Amniotic epithelial cell (primary cell): ENCODE measurements at places on chromosomes 12 and 14.

DNA sequence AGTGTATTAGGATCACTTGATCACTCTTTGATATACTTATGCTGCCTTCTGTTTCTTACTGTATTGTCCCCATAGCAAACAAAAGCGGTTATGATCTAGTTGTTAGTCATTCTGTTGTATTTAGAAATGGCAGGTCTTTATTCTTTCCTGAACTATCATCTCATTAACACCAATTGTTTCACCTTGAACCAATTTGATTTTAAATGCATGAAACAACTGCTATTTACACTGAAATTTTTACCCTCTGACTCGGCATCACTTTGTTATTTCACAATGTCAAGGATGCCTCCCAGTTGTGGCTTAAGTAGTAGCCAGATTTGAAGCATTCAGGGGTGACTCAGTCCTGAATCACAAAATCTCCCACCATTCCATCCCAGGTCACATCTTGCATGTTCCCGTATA, 303.5 kb downstream of the EGLN3 start:
- DNase-seq = peak; percentile 98

- no peak for DNase-seq
Observed at GRCh38 chr14:84125676-84126075, 1404.3 kb upstream of the FLRT2 start.

DNA sequence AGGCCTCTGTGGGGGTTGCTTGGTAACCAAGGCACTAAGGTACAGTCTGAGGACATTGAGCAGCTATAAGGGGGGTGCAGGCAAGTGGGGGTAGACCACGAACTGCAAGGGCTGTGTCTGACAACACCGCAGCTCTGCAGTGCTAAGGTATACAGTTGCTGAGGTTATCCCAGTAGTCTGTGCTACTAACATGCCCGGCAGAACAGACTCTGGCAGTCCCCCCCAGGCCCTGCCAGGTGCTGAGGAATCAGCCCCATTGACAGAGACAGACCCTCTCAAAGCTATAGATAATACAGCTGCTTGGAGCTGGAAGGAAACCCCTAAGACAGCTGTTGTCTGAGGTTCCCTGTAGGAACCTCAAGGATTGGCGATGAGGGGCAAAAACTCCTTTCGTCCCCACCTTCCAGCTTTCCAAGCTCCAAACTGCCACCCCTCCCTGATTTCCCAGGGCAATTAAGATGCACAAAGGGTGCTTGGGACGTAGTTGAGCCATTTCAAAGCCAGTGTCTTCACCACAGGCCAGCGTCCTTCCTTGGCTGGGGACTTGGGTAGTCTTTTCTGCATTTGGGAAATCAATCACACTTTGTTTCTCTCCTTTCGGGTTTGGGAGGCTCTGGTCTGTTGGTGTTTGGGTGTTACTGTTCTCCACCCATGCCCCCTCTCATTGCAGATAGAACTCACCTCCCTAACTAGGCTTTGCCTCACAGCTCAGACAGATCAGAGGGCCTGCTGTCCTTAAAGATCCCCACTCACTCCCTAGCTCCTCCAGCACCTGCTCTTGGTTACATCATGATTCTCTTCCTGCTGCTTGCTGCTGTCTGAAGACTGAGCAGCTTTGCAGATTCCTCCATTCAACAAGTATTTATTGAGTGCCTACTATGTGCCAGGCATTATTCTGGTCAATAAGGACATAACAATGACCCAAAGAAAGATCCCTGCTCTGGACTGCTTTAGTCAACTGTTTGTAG, 2.0 kb upstream of the MYH7 start:
- DNase-seq = no peak

GRCh38 chr12:1117371-1117770, 126.3 kb downstream of the ERC1 start:
- DNase-seq = no peak

DNA sequence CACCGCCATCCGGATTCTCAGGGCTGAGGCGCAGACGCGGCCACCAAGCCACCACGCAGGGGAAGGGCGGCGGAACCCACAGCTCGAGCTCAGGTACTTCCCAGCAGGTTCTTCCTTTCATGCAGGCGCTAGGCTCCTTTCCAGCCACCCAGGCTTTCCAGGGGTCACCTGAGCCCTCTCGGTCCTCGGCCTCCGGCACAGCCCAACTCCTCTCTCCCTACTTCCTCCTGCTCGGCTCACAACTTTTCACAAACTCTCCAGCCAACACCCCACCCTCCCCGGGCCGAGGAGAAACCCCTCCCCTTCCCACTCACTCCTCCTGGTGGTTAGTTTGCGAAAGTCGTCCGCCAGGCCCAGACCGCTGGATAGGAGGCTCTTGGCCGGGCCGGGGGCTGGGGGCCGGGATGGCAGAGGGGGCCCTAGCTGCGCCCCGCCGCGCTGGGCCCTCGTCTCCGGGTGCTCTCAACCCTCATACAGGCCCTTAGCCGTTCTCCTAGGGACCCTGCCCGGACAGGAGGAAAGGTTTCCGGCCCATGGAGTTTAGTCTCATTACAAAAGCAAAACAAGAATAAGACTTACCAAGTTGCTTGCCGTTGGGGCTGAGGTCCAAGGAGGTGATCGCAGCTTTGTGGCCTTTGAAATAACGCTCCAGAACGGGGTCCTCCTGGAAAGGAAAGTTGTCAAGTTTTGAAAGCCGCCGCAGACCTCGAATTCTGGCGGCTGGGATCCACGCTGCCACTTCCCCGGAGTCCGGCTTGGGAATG, at the start of gene GALNT4:
GALNT4 (minus strand) TSS at position 256 of the 764 bp plus-strand sequence; CDS start at position 9, 247 bp downstream.
- DNase-seq = peak; percentile 80

DNA sequence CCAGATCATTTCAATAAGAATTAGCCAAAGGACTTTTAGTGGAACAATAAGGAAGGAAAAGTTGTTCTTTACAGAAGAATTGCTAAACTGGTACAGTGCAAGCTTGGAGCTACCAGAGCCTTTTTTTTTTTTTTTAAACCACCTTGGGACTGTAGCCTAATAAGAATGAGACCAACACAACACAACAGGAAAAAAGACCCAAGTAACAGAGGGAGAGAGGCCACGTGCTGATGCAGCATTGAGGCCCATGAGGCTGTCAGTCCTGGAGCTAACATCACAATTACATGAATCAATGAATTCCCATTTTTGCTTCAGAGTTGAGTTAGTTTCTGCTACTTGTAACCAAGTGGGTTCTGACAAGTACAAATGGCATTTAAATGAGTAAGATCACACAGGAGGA, 149.0 kb upstream of the EEA1 start:
- DNase-seq = no peak

DNA sequence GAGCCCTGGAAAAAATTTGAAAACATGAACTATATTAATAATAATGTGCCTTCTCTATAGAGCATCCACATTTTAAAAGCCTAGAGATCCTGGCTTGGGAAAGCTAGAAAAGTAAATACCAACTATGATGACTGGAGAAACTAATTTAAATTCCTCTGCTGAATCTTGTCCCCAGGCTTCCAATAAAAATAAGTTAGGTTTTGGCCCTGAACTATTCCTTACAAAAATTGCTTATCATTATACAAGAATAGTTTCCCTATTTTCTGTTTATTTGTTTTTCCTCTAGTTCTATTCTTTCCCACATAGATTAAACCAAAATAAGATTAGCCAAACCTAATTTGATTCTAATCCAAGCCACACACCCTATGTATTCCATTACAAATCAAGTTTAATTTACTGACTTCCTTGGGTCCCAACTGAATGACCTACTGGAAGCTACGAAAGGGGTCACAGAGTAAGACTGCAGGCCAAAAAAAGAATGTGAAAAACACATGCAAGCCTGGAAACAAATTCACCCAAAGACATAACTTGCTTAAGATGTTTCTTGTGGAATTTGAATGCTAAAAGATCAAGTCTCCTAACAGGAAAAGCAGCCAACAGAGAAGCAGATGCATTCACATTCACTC, 133.0 kb downstream of the PAWR start:
- no peak for DNase-seq

- no peak for DNase-seq
Observed at GRCh38 chr14:103127861-103128598, 4.8 kb downstream of the TNFAIP2 start.

DNA sequence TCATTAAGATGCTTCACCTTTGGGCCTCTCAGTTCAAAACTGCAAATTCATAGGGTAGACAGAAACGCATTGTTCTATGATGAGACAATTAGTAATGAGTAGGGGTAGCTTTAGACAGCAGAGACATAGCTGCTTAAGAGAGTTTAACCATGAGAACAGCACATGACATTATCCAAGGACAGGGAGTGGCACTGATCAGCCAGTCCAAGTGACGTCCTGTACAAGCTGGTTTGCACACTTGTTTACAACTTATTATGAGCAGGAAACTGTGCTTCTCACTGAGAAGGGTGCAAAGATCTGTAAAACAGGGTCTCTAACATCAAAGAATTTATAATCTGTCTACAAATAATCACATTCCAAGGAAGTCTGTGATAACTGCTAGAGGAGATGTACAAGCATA, 11.2 kb upstream of the SRSF5 start:
- no peak for DNase-seq

- no peak for DNase-seq
Observed at GRCh38 chr14:50233951-50234250, 2.5 kb upstream of the SOS2 start.

GRCh38 chr14:20578325-20578724, 9.5 kb downstream of the RNASE11 start:
- DNase-seq = no peak
